ENCODE measurements at places on chromosomes 2 and 18.

- DNase-seq, result no peak
Observed at GRCh38 chr2:42618116-42618515, 49.7 kb downstream of the MTA3 start.

DNA sequence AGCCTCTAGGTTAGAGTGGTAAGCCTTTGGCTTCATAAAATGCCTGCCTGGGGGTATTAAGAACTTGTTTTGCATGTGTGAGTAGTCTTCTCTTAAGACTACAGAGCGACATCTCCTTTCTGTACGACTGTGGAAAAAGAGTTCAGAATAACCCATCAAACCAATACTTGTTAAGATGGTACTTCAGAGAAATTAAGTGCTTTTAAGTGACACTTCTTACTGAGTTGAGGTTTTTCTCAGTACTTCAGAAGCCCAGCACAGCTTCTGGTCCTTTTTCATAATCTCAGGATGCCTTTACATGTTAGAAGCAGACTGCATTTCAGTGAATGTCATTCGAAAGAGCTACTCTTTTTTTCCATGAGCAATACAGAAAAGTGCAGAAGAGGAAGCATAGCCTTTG lies 10.8 kb downstream of the XRCC5 start:
- DNase-seq, result no peak

DNA sequence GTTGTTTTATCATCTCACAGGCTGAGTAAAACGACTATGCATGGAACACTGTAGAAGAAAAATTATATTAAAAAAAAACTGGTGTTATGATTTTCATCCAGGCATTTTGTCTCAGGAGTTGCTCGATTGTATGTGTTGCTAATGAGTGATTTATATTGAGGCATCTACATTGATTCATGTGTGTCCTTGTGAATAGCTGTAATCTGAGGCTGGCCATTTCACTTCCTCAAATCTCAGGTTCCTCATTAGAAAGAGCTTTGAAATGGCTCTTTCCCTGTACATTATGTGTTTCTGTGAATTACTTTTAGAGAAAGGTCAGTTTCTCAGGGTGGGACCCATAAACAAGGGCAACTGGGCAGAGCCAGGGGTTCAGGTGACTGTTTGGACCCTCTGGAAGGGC lies 2.3 kb downstream of the IL18R1 start:
- DNase-seq, result no peak

DNA sequence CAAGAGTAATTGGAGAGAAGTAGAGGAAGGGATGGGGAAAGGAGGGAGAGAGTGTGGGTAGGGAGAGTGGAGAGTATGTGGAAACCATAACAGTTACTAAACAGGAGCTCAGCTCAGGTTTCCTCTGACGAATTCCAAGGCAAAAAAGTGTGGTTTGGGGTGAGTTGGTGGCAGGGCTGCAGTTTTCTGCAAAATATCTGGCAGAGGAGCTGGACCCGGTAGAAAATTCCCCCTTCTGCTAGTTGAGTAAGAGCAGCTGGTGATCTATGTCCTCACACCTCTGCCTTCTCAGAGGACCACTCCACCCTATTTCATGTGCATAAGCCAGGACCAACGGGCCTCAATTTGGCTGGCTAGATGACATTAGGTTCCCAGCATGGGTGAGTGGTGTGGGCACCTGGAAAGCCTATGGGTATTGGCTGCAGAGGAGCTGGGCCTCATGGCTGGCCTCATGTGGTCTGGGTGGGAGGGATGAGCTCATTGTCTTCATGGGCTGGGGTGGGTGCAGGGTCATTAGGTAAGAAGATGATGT lies 13.2 kb downstream of the NRP2 start:
- peak; percentile 80 for DNase-seq

GRCh38 chr2:2229626-2230432 lies 101.2 kb downstream of the MYT1L start:
- DNase-seq, result no peak

- no peak for DNase-seq
Observed at GRCh38 chr2:239717319-239717675, 307.8 kb downstream of the NDUFA10 start.

GRCh38 chr2:19250906-19251305 lies 107.5 kb downstream of the OSR1 start:
- DNase-seq, result no peak

GRCh38 chr2:196183172-196183473 lies 11.7 kb upstream of the STK17B start:
- no peak for DNase-seq

DNA sequence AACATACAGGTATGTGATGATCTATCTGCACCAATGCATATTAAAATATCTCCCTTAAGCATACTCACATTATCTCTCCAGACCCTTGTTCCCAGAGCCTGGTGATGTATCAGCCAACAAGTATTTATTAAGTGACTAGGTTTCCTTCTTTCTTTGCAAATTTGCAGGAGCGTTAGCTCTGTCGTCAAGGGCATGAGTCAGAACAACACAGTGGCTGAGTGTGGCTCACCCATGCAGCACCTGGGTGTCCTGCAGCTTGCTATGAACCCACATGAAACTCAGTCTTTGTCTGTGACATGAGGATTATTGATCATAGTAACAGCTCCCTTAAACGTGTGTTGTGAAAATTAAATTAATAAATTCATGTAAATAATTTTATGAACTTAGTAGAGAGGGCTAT lies 96.6 kb downstream of the PIEZO2 start:
- no peak for DNase-seq

DNA sequence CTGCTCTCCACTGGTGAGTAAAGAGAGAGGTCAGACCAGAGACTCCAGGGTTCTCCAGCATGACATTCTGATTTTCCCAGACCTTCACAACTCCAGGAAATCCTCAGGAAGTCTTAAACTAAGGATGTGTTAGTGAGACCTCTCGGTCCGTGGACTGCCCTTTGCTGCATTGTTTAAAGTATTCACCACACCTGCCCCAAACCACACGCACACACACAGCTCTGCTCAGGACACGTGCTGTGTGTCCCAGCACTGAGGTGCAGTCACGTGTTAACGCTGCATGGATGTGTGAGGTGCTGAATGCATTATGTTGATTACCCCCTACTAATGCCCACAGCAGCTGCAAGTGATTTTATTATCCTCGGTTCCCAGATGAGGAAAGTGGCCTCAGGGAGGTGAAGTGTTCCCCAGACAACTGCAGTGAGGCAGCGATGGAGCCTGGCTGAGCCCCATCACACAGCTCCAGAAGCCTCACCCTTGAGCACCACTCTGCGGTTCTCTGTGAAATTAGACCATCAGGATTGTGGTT lies 68.4 kb downstream of the TRAPPC12 start:
- no peak for DNase-seq

GRCh38 chr2:200276472-200276871 lies 30.0 kb upstream of the SPATS2L start:
- DNase-seq, result no peak

DNA sequence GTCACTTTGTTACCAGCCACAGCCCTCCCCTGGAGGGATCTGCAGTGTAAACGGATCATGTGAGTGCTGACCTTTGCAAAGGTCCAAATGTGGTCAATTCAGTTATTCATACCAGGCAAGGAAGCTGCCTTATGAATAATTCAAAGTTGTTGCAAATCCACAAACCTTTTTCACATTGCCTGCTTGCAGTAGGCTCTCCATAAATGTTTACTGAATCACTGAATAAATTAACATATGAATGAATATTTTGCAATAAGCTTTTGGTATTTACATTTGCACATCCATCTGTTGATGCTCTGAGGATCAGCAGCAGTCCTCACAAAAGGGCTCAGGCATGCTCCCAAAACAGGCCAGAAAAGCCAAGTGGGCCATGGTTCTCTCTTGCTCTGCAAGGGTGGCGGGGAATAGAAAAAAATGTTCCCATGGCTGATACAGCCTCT lies 156.8 kb downstream of the VAPA start:
- no peak for DNase-seq

GRCh38 chr2:18209934-18210639 lies 331.6 kb downstream of the KCNS3 start:
- peak; percentile 33 for DNase-seq
